Glomerular endothelial cell (primary cell): ENCODE measurements at places on chromosomes 16 and 17. TPM values are rescaled to one million over a fixed set of nuclear protein-coding genes. Genes with fewer than 3 reads are reported as not detected.
A peak's percentile ranks its signal among the peaks of the same experiment; 100 is the strongest.

TMED6 gene
- not detected in 2 replicates for total RNA-seq

- DNase-seq, result no peak
These were observed 6.4 kb downstream of the YPEL2 start for GRCh38 chr17:59337741-59338299.

DNA sequence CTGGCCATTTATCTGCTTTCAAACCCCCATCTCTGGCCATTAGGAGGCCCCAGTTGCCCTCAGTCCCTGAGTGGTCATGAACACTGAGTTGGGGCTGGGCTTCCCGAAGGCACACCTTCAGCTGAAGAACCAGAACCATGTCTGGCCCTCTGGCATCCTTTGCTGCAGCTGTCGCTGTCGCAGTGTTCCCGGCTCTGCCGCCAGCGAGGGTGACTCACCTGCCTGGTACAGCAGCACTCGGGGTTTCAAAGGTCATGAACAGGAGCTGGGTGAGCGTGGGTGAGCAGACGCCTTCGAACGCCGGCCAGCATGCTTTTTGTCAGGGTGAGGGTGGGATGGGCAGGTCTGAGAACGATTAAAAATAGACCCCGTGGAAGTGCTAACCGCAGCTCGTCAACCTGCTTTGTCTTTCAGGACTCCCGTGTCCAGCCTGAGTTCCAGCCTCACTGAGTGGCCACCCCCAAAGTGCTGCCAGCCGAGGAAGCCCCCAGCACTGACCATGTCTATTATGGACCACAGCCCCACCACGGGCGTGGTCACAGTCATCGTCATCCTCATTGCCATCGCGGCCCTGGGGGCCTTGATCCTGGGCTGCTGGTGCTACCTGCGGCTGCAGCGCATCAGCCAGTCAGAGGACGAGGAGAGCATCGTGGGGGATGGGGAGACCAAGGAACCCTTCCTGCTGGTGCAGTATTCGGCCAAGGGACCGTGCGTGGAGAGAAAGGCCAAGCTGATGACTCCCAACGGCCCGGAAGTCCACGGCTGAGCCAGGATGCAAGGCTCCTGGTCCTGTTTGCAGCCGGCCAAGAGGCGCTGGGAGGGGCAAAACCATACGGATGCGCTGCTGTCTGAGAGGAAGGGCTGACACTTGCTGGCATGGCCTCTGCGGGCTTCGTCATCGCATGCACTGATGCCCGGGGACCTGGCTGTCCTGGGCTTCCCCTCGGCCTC lies 7.6 kb downstream of the SNN start:
- no peak for DNase-seq

- no peak for DNase-seq
These were observed 23.1 kb downstream of the PDIA2 start for GRCh38 chr16:305916-306626.

DNA sequence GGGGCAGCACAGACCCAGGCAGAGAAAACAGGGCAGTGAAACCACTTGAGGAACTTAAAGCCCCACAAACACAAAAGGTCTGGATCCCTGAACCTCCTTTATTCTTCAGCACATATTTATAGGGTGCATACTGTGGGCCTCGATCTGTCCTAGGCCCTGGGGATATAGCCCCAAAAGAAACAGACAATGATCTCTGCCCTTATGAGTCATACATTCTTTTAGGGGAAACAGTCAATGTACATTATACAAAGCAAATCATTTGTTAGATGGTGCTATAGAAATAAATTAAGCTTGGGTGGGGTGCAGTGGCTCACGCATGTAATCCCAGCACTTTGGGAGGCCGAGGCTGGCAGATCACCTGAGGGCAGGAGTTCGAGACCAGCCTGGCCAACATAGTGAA lies 10.0 kb upstream of the HES7 start:
- DNase-seq, result no peak

EPN3 gene
- 0.23 and 7.4 TPM in 2 replicates for total RNA-seq

LCMT1 gene
- total RNA-seq, result 28.8 and 183 TPM in 2 replicates

NPIPA8 gene
- total RNA-seq, result not detected in 2 replicates

DNA sequence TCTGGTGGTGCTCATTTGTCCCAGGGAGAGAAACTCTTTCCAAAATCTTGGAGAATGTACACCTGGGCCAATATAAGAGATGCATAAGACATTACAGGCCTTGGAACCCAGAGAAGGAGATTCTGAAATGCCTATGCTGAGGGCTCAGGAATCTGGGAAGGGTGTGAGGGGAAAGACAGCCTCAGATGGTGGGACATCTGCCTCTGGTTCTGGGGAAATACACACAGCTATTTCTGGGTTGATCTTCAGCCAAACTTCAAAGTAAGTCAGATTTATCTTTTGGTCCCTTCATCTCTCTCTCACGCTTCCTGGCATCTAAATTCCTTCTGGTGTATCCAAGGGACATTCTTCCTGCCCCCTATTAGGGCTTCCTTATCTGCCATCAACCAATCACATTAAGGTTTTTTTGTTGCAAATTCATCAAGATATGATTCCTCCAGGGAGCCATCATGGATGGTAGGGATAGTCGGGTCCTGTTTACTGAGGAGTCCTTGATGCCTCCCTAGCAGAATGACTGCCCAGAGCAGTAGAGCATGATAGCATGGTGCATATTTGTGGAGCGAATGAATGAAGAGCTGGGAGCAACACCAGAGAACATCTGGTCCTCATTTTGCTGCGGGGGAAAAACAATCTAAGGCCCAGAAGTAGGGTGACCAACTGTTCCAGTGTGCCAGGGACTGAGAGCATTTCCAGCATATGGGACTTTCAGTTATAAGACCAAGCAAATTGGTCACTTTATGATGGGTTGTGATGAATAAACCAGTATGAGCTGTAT lies 35.7 kb upstream of the DYNLL2 start:
- DNase-seq, result no peak

- DNase-seq, result no peak
These were observed 27.5 kb upstream of the KRT17 start for GRCh38 chr17:41651625-41652460.

DNA sequence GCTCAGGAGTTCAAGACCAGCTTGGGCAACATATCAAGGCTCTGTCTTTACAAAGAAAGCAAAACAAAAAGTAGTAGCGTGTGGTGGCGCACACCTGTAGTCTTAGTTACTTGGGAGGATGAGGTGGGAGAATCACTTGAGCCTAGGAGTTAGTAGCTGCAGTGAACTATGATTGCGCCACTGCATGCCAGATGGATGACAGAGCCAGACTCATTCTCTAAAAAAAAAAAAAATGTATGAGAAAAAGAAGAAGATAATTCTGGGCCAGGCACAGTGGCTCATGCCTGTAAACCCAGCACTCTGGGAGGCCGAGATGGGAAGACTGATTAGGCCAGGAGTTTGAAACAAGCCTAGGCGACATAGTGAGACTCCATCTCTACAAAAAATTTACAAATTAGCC lies 28.5 kb downstream of the STAT5B start:
- no peak for DNase-seq

CD300E gene
- not detected in 2 replicates for total RNA-seq

DNA sequence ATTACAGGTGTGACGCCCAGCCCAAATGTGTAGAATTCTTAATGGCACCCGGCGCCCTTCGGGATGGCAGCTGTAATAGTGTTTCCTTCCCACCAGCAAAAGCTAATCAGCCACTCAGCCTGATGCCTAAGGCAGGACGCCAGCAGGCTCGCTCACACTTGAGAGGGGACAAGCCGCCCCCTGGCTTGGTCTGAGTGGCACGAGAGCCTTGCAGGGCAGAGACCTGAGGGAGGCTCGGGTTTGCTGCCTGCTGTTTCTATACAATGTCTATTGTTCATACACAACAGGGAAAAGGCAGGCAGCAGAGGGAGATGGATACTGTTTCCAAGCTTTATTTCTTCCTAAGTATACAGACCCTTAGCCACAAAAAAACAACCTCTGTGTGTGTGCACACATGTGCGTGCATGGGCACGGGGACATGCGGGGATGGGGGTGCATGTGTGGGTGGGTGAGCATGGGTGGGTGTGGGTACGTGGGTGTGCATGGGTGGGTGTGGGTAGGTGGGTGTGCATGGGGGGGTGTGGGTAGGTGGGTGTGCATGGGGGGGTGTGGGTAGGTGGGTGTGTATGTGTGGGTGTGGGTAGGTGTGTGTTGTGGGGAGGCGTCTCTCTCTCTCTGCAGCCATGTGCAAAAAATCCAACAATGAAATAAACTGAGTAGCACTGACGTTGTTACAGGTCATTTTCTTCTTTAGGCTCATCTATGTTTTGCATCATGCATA lies 10.0 kb downstream of the SLC38A8 start:
- no peak for DNase-seq

DNA sequence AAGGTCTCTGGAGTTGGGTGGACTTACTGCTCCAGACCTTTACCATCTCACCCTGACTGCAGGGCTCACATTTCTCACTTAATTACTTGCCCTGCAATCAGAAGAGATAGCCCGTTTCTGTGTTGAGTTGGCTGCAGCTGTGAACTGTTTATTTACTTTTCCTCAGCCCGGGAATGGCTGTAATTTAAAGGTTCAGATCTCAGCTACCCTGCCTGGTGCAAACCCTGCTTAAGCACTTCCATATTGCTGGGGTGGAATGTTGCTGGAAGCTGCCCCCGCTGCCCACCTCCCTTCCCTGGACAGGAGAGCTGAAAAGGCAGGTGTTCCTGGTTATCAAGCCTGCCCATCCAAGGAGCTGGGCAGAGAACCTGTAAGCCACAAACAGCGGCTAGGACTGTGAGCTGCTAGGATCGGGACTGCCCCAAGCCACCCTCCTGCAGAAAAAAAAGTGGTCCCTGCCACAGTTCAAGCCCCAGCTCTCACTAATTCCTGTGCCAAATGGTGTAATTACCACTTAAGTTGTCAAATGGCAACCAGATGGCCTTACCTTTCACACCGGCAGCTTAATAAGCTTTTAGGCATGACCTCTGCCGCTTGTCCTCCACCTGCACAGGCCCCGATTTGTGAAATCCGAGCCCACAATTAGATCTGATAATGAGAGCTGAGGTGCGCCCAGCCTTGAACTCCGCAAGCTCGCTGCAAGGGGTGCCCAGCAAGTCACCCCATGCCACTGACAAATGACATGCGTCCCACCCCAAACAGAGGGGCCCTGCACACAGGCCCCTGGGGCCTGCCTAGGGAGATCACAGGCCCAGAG lies 269.8 kb downstream of the C16orf95 start:
- DNase-seq, result no peak

GRCh38 chr17:63450551-63450950 lies 4.4 kb upstream of the CYB561 start:
- DNase-seq, result peak; percentile 64

- no peak for DNase-seq
These were observed 10.0 kb downstream of the ZSCAN10 start for GRCh38 chr16:3088925-3089716.

LRRC75A gene
- 0.88 and 1.2 TPM in 2 replicates for total RNA-seq

GRCh38 chr17:64150237-64151015 lies 20.5 kb upstream of the ERN1 start:
- no peak for DNase-seq

DNA sequence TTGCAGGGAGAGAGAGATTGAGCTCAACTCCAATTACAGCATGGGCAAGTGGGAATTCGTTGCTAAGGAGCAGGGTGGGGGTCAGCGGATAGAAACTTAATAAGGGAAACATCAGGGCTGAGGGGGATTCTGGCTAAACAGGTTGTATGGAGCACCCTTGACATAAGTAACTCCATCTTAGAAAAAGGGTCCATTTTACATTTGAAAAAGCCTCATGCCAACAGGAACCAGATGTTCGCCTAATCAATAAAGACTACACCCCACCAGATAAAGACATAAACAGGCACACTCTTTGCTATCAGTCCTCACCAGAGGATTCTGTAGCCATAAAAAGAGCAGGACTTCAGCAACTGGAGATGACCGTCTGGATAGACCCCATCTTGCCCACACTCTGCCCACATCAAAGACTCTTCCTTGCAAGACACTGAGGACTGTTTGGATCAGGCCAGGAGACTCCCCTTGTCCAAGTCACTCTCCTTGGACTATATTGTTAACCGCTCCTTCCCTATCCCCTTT lies 1.6 kb upstream of the LRRC75A start:
- no peak for DNase-seq

DNA sequence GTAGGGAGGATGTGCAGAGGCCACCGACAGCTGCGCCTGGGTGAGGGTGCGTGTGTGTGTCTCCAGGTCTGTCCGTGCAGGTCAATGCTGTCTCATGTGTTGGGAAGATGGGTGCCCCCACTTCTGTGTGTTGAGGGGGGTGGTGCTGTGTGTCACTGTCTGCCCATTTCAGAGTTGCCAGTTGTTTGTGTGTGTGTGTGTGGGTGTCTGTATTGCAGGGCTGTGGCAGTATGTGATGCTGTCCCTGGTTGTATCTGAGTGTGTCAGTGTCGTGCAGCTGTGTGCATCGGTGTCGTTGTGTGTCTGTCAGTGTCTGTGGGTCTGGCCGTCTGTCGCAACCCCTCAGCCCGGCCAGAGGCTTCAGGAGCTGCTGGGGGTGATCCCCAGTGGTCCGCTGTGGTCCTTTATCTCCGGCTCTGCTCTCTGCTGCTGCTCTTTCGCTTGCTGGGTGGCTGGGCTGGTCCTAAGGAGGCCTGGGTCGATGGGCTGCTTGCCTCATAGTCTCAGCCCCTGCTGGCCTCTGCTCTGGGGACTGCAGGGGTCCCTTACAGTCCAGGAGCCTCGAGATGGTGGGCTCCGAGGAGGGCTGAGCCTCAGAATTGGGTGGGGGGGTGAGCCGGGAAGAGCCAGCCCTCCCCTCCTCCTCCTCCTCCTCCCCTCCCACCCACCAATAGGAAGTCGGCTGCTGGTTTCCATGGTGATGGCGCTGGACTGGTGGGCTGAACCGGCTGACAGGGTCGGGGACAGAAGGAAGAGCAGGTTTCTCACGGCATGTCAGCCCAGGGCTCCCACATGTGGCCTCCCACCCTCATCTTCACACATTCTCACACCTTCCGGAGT lies at the start of gene TSPOAP1:
Gene TSPOAP1, minus strand, starts transcription at position 601 of the 840 bp plus-strand sequence. CDS start 875 bp downstream, outside the sequence.
- no peak for DNase-seq

TMEM235 gene
- total RNA-seq, result not detected in 2 replicates

DNA sequence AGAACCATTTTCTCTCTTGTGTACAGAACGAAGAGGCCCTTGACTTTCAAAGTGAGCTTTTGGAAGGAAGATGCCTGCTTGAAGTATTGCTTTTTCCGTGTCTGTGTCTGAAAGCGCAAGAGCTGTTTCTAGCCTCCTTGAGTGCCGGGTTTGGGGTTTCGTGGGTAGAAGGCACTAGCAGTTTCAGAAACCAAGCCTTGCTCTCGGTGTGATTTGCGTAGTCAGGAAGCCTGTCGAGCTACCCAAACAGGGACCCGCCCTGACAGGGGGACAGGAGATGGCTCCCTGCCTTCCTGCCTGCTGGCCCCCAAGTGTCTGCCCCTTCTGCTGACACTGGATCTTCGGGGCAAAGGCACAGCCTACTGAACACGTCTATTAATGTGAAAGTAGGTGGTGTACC lies 322.0 kb downstream of the MAF start:
- no peak for DNase-seq

STX1B gene
- total RNA-seq, result 0.41 and 2.6 TPM in 2 replicates

GRCh38 chr17:63478814-63479494 lies 2.1 kb downstream of the ACE start:
- peak; percentile 41 for DNase-seq

- DNase-seq, result no peak
These were observed 20.9 kb downstream of the CCDC182 start for GRCh38 chr17:57724026-57724728.

MSLN gene
- total RNA-seq, result 2.1 and 2.4 TPM in 2 replicates

DHRS11 gene
- 4.3 and 11.0 TPM in 2 replicates for total RNA-seq

- peak; percentile 75 for DNase-seq
These were observed at the start of gene NLRP1 for GRCh38 chr17:5584383-5585286. Gene NLRP1 (minus strand): TSS chr17:5584509. CDS start chr17:5583957, 552 bp downstream.
